Ureter (tissue), 1 donor: ENCODE measurements at places on chromosomes 7 and 10. TPM values are rescaled to one million over a fixed set of nuclear protein-coding genes. Genes with fewer than 3 reads are reported as not detected.

GRCh38 chr10:43308515-43308914, 41.6 kb upstream of the RASGEF1A start:
- no peak for DNase-seq

CFAP46 gene
- 1.7 TPM for total RNA-seq

DNA sequence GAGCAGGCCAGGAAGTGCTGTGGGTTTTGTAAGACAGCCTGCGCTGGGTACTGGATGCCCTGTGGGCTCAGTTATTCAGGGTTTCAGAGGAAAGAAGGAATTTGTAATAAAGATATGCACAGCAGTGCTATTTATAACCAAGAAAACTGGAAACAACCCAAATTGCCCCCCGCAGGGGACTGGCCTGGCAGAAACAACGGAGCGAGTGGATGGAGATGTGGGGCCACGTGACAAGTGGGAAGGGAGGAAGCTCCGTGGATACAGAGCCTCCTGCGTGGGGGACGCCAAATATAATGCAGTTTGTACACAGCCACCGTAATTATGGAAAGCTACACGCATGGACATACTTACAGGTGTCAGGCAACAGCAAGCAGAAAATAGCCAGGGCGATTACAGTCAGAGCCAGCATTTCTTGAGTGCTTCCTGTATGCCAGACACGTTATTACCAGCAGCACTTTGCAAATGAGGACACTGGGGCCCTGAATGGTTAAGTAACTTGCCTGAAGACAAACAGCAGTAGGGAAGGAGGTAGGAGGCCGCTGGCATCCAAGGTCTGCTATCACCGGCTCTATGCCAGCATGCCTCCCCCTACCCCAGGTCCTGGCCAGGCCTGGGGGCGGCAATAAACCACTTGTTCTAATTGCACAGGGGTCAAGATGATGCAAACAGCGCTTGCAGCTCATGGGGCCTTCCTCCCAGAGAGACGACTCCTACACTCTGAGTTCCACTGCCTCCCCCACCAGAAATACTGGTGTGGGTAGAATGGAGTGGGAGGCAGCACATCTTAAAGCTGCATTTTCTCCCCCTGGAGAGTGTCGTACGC, 8.7 kb upstream of the CAMK2B start:
- no peak for DNase-seq

DNA sequence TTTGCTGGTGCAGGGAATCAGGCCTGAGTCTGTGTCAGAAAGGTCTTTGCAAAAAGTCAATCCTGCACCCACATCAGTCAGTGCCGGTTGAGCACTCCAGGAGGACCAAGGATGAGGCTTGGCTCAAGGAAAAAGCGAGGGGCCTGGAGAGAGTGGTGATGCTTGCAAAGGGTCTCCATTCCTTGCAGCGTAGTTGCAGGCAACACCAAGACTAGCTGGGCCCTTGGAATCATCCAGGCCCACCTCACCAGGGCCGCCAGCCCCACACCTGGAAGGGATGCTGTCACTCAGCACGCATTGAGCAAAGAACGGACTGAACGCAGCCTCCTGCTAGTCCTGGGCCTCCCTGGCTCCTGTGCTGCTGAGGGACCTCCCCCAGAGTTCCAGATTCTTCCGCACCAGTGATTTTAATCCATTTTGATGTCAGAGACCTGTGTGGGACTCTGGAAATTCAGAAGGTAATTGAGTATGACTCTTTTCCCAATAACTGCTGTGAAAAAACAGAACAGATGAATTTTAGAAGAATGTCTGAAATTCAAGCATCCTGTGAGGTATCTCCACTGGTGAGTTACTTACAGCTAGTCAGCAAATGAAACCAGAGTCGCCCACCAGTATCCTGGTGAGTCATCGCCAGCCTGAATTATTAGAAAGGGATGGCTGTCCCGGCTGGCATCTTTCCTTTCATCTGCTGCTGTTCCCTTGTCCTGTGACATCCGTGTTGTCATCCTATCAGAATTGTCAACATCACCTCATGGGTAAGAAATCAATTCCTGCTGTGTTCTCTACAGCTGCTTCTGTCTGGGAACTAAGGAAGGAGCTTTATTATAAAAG, 150.8 kb upstream of the NPS start:
- DNase-seq, result no peak

CUBN gene
- 2.4 TPM for total RNA-seq

DNA sequence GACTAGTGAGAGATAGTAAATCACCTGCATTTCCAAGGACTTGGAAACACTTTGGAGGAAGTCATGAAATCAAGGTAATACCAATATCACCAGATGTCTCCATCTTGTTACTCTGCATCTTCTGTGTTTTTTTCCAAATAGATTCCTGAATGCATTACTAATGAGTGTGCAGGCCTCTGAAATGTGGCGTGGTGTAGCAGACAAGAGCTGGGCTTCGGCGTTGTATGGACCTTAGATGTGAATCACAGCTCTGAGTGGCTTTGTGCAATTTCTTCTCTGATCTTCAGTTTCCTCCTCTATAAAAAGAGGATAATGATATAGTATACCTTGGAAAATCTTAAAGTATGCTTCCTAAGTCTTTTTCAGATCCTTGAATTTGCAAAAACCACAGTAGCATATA, 9.6 kb upstream of the MYPN start:
- no peak for DNase-seq

PTF1A gene
- not detected for total RNA-seq

- DNase-seq, result peak; percentile 53
Observed at GRCh38 chr7:27173511-27173955, 587 bp downstream of the HOXA10 start.

DNA sequence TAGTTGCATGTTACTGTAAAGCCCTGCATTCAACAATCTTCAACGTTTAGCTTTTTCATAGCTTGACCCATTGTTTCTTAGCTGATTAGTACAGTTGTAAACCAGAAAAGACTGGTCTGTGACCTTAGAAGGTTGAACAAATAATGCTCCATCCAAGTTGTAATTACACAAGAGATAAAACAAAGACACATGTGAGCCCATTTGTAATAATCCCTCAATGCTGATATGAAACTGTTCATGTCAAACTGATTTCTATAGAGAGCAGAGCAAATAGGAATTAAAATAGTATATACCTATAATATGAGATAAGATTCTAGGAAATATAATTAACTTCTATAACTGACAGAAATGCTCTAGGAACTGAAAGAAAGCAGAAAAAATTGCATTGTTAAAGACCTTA, 94.7 kb upstream of the SLC25A13 start:
- no peak for DNase-seq

GRCh38 chr10:129151281-129151680, 315.8 kb upstream of the MGMT start:
- DNase-seq, result no peak

- no peak for DNase-seq
Observed at GRCh38 chr10:95693071-95693667, 558 bp downstream of the TCTN3 start.

GRCh38 chr7:131741446-131741845, 185.0 kb upstream of the PODXL start:
- DNase-seq, result no peak

RBP3 gene
- total RNA-seq, result not detected

- DNase-seq, result no peak
Observed at GRCh38 chr7:158996214-158997109, 140.1 kb downstream of the DYNC2I1 start.

DNA sequence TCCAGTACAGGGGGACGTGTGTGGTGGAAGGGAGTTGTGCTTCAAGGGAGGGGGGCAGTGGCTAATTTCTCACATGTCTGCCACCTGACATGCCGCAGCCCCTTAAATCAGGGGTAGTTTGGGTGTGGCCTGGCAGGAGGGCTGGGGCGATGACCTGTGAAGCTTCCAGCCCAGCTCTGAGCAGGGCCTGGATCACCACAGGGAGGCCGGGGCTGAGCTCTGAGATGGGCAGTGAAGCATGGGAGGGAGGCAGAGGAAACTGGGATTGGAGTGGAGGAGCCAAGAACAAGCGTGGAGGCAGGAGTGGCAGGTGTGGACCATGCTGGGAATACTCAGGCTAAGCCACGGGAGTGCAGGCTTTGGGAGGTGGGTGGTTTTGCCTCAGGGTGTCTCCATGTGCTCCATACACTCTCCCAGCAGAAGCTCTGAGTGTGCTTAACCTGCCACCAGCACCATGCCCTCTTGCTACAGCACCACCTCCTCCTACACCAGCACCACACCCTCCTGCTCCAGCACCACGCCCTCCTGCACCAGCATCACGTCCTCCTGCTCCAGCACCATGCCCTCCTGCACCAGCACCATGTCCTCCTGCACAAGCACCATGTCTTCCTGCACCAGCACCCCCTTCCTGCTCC, 99.3 kb upstream of the SHH start:
- no peak for DNase-seq

GLI3 gene
- total RNA-seq, result 28.8 TPM

DNA sequence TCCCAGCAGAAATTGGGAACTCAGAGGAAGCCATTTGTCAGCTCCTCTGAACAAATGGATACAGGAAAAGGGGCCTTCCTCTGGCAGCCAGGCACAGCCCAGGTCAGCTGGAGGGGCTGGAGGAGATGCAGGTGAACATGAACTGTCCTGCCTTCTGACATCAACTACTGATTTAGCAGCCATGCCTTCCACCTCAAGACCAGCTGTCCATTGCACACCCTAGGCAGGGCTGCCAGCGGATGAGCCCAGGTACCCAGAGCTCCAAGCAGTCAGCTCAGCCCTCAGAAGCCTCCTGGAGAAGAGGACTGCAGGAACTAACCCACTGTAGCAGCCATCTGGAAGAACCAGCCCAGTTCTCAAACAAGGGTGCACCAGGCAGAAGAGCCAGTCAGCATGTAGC, 44.1 kb upstream of the GDF10 start:
- DNase-seq, result no peak

DNA sequence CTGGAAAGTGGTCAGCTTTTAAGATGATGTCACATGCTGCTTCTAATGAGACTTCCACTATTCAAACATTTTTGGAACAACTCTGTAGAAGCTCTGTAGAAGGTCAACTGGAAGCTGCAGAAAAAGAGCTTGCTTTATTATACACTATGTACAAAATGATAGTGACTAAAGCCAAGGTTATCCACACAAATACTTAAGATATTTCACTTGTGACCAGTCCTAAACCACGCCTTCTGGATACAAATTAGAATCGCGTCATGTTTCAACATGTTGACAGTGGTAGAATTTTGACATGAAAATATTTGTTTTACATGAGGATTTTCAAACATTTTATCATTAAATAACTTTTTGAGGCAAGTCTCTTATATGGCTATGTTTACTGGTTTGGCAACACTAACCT, 499.6 kb upstream of the PHF14 start:
- DNase-seq, result no peak

DNA sequence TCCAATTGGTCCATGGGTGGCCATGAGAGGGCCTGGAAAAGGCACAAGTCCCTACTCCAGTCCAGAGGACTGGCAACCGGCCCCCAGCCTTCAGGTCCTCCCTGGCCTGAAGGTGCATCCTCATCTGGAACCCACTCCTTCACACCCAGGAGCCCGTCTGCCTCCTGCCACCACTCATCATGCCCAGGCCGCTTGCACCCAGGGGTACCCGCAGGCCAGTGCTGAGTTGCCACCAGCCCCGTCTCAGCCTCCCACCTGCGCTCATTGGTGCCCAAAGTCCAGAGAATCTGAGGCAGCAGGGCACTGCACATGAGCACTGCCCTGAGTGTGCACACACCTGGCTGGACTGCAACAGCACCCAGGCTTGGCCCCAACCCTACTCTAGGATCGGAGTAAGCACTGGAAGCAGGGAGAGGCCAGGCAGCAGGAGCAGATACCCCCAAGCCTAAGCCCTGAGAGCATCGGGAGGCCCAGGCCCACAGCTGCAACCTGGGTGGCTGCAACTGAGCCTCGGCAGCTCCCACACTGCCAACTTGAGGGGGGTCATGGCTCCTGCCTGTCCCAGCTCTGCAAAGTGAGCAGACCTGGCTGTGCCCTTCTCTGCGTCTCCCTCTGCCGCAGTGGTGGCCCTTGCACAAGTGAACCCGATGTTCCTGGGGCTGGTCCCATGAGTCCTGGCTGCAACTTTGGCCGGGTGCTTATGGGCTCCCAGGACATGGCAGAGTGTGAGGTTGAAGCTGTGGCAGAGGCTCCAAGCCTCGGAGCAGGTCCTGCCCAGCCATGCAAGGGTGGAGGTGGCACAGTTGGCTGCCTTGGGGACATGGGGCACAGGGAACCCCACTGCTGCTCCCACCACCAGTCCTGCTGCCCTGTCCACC, 44.3 kb downstream of the TCERG1L start:
- no peak for DNase-seq

DNA sequence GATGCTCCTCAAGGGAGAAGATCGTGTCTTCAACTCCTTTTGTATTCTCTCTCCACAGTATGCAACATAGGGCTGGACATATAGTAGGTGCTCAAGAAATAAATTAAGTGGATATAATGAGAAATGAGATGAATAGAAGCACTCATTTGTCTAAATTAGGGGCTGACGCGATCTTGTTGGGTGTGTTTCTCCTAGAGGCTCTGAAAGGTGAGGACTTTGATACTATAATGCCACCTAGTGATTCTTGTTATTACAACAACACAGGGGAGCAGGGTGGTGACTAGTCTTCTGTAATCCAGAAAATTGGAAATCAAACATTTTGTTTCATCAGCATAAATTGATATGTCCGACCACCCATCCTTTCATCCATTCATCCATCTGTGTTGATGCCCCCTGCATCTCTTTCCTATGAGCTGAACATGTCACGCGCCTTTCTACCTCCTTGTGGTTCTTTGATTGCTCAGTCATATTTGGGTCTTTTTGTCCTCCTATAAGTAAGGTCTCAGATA, 3.5 kb upstream of the CFAP58 start:
- DNase-seq, result no peak

- DNase-seq, result no peak
Observed at GRCh38 chr10:122277526-122278136, 6.5 kb downstream of the BTBD16 start.

ERLIN1 gene
- total RNA-seq, result 42.8 TPM

DNA sequence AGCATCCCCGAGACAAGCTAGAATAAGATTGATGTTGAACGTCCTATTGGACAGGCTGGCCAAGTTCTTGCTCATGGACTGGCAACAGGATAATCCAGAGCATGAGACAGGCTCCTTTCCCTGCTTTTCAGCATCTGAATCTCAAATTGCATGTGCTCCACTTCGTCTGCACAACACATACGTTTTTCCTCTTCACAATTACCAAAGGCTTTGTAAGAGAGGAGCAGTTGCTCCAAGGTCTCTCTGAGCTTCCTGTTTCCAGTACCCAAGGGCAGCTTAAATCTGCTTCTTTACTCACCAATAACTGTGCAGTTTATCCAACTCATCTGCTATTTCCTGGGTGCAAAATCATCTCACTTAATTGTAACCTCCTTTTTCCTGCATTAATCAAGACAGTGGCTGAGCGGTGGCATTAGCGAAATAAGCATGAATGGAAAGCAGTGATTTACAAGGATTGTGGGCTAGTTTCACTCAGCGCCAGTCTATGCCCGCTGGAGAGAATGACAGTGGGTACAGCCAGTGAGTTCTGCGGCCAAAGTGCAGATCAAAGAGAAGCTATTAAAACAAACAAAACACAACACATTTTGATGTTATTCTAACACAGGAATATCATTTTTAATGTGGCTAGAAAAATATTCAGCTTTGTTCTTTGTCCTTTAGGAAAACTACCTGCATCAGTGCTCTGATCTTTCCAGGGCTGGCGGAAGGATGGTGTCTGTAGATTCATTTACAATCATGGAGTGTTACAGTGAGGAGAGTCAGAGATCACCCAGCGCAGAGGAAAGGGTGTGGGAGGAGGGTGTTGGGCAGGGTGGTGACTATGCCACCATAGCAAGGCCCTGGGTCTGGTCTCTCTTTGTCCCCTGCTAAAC, 79.8 kb downstream of the CHN2 start:
- DNase-seq, result no peak
